Activated naive CD8-positive, alpha-beta T cell treated with anti-CD3 and anti-CD28 coated beads, Interleukin-2, amount 50 U/mL, for 16 hours (primary cell): ENCODE measurements at places on chromosomes 3 and 15.

- no peak for DNase-seq
Measured at GRCh38 chr3:64039332-64039731, 16.0 kb upstream of the PSMD6 start.

GRCh38 chr3:171194965-171195364, 168.4 kb upstream of the SLC2A2 start:
- DNase-seq, result no peak

DNA sequence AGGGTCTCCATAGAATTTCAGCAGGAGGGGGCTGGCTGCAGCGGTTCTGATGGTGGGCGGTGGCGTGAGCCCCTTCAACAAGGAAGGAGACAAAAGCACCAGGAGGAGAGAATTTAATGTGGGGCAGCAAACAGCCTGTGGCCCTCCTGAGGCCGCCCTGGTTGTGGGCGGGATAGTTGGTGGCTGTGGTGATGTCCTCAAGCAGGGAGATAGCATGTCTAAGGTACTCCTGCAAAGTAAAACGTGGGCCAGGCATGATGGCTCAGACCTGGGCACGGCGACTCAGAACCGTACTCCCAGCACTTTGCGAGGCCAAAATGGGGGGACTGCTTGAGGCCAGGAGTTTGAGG, 94.0 kb downstream of the LRRK1 start:
- DNase-seq, result no peak

GRCh38 chr3:153596401-153596800, 434.4 kb downstream of the RAP2B start:
- DNase-seq, result no peak
